ENCODE measurements at places on chromosomes 3 and 15.

DNA sequence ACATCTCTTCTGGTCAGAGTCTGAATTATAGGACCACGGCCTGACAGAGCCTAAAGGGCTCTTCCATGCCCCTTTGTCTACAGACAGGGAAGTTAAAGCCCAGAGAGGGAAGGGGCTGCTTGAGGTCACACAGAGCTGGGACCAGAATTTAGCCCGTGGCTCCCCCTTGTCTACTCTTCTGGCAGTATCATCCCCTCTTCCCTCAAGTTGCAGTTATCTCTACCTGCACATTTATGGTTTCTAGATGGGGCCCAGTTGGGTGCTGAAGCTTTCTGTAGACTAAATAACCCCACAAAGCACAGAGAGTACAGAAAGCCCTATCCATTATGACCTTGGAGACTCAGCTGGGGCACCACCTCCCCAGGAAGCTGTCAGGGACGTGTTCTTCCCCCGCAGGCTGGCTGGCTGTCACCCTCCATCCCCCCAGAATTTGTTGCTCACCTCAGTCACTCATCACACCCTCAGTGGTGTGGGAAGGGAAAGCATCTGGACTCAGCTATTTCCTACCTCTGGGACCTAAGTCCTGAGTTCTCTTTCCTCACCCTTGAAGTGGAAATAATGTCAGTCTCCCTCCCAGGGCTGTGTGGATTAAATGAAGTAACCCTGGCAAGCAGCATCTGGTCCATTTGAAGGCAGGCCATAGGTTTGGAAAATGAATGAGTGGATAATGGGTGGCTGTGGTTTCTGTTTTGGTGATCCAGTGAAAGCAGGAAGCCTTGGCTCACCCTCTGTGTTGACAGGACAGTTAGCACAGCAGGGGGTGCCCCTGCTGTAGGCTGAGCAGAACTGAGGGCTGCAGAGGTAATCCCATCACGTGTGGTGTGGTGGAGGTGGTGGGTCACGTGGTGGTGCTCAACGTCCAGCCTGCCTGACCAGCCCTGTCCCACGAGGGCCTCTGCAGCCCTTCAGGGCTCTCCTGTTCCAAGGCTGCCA is 16.3 kb downstream of the ACOX2 start:
- DNase-seq: no peak

- DNase-seq: no peak
Observed at GRCh38 chr3:12986031-12986430, 87.2 kb downstream of the IQSEC1 start.

DNA sequence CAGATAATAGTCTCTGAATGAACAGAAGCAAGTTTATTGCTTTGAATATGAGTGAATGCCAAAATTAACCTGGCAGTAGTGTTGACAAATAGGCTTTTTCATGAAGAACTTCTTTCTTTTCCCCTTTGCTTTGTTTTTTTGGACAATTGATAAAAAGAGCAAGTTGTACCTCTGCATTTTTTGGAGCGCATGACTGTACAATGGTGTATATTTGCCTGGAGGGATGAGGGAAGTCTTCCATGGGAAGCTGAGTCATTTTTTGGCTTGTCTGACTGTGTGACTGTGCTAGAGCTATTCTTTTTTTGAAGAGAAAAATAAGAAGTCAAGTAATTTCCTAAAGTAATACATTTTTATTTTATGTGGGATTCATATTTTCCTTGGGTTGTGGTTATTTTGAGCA is 186.9 kb downstream of the KLHL25 start:
- no peak for DNase-seq

DNA sequence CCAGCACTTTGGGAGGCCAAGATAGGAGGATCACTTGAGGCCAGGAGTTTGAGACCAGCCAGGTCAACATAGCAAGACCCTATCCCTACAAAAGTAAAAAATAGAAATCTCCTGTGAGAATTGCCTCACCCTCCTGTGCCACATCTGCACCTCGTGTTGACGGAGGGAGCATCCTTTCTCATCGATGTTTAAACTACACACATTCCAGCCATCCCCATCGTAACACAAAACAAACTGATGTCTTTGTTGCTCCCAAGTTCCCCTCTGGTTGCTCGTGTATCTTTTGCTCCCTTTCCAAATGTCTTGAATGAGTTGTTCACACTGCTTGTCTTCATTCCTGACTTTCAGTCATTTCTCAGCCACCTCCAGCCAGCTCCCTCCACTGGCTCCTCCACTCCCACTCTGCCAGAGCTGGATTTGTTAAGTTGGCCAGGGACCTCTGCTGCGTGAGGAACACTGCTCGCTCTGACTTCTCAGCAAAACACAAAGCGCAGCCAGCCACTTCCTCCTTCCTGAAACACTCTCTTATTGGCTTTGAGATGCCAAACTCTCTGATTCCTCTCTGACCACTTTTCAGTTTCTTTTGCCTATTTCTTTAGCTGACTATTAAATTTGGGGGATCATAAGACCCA is 53.6 kb upstream of the ATP13A3 start:
- DNase-seq: no peak

DNA sequence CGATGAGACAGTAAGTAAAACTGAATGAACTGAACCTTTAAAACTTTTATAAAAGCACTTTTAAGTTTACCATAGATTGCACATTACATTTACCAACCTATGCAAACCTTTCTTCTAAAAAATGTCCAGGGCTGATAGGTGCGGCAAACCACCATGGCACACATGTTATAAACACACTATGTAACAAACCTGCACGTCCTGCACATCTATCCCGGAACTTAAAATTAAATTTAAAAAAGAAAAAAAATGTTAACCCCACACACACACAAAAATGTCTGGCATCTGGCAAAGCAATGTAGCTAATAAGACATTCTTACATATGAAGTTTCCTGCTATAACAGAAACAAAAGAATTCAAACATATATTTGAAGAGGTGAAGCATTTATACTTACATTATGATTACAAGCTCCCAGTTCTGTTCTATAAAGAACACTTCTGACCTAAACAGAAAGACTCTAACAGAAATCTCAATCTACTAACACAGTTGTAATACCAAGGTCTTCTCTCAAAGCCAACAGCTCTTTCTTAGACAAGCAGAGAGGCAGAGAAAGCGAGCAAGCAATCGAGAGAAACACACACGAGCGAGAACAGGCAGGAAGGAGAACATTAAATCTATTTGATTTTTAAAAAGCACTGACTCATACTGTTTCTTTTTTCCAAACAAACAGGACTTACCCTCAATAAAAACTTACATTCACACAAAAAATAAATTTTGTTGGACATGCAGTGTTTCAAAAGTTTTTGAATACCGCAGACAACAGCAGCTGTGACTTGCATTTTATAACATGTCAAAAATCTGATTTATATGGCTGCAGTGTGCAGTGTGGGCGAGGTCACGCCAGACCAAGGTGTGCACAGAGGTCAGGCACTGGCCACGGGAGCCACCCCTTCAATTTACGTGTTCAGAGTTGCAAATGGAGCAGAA is at the start of gene NRG4:
NRG4 (minus strand) TSS at position 798 of the 925 bp plus-strand sequence. CDS start 1,194 bp downstream, outside the sequence.
- no peak for DNase-seq

GRCh38 chr3:190739641-190740185 is 122.8 kb downstream of the GMNC start:
- DNase-seq: no peak

- DNase-seq: no peak
Observed at GRCh38 chr15:61339516-61339915, 110.4 kb upstream of the RORA start.

DNA sequence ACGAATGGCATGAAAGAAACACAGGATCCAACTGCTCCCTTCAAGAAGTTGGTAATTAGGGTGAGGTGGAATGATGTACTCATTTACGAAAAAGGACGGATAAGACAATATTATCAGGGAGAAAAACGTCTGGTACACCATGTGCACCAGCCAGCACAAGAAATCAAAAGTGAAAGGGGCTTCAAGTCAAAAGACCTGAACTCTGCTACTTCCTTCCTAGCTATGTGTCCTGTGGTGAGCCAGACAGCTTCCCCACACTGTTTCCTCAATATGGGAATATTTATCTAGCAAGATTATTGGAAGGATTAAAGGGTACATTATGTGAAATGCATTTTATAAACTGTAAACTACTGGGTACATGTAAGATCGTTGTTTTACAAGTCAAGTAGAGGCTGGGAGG is 33.9 kb downstream of the RAB27A start:
- no peak for DNase-seq

DNA sequence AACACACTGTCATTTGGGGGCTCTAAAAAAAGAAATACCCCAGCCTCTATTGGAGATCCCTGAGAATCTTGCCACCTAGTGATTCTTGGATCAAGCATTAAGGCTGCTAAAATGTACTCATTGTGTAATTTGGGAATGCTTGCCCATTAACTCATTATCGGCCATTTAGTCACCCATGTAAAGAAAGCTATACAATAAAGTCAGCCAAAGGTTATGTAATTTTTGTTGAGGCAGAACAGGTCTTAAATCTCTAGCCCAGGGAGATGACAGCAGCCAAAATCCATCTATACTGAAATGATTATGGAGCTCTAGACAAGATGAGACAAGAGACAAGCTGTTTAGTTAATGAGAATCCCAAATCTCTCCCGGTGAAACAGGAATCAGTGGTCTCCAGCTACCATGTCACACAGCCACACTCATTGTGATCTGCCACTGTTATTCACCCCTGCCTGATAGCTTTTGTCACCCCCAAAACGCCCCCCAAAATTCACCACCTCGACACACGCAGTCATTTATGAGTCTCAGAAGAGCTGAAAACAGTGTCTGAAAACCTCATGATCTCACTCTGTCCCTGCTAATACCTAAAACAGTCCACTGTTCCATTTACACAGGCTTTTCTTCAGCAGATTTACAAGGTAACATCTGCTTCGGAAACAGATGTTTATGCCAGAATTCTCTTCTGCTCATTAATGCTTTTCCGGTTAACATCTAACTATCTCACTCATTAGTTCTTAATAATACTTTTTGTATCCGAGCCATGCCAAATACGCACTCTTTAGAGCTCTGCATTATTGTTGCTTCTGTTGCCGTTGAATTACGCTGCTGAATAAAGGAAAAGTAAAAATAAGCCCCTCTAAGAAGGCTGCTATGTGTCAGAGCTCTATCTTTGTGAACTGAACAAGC is 138.5 kb downstream of the RORA start:
- DNase-seq: no peak

DNA sequence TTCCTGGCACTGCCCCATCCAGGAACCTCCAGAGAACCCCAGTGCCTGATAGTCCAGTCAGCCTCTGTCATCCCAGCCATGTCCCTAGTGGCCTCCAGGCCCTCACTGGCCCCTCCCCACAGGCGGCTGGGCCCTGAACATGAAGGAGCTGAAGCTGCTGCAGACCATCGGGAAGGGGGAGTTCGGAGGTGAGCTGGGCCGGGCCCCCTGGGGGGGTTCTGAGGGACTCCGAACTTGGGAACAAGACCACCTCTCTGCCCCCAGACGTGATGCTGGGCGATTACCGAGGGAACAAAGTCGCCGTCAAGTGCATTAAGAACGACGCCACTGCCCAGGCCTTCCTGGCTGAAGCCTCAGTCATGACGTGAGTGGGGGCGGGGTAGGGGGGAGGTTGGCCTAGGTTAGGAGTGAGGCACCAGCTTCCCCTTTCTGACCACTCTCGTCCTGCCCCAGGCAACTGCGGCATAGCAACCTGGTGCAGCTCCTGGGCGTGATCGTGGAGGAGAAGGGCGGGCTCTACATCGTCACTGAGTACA is 12.0 kb upstream of the LMAN1L start:
- no peak for DNase-seq

- peak; percentile 46 for DNase-seq
Observed at GRCh38 chr15:83559310-83559966, 94.5 kb upstream of the ADAMTSL3 start.

GRCh38 chr15:88894348-88894818 is 961 bp downstream of the HAPLN3 start:
- DNase-seq: peak; percentile 25

GRCh38 chr15:38672814-38673670 is 108.4 kb upstream of the RASGRP1 start:
- DNase-seq: no peak

DNA sequence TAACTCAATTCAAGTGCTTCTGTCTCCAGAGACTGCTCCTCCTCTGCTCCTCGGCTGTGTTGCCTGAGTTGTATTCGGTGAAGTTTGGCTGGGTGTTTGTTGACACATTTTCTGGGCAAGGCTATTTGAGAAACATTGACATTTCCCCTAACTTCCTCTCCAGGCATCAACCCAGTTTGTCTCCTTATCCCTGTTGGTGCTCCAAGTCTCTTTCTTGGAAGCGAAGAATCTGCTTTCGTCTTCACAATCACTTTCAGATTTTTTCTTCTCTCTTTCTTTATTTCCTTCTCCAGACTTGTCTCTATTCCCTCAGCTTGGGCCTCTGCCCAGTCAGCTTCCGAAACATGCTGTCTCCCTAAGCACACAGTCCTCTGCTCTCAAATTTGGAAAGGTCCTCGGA is 84.7 kb downstream of the ETV5 start:
- DNase-seq: no peak

DNA sequence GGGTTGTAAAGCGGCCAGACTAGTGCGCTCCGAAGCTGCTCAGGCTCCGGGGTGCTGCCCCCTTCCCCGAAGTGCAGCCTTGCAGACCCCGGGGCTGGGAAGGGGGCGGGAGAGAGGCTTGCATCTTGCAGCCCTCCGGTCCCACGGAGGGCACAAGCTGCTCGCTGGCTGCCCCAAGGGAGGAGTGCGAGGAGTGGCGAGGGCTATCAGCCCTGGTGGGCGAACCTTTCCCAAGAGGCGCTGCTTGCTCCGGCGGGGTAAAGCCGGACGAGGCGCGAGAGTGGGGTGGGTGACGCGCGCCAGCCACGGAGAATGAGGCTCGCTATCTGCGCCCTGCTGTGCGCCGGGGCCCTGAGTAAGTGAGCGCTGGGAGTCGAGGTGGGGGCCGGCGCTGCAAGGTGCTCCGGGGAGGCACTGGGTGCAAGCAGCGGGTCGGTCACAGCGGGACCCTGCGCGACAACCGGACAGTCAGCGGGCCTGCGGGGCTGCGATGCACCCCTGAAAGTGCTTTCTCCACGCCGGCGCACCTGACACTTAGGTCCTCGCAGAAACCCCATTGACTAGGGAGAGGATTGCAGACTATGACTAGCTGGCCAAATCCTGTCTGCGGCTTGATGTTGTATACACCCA is 12.7 kb upstream of the TOPBP1 start:
- DNase-seq: no peak

DNA sequence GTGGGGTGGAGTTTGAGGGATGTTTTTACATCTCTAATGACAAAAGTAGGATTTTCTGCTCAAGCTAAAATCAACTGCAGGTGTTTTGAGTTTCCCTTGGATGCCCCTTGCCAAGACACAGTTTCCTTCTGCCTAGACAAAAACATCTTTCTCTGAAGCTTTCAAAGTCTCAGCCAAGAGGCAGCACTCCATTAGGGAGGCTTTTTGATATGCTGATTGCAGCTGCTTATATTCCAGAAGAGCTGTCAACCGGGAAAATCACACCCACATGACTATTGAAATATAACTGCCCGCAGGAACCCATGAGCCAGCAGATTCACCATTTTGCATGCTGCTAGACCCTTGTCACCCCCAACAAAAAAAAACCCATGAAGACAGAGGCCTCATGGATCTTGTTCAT is 27.5 kb upstream of the ZNF148 start:
- DNase-seq: no peak

DNA sequence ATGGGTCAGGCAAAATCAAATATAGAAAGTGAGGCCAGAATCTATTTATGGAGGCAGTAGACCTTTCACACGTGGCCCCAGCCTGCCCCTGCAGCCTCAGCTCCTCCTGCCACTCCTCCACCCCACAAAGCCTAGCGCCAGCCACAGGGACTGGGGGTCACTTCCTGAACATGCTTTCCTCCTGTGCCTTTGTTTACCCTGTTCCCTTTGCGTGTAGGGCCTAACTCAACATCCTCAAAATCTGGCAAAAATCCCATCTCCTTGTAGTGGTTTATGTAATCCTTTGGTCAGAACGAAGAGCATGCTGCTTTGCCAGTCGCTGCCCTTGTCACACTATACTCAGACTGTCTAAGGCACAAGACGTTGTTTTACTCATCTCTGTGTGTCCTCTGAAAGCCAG is 39.6 kb downstream of the KBTBD12 start:
- no peak for DNase-seq

- DNase-seq: no peak
Observed at GRCh38 chr15:85284497-85284896, 95.9 kb upstream of the AKAP13 start.

All from NCI-H2171 treated with DMSO at 0.1 percent for 48 hours (cell line).